Peyer's patch (tissue), 4 donors: ENCODE measurements at places on chromosomes 2 and 18. TPM values are rescaled to one million over a fixed set of nuclear protein-coding genes. Genes with fewer than 3 reads are reported as not detected.

DNA sequence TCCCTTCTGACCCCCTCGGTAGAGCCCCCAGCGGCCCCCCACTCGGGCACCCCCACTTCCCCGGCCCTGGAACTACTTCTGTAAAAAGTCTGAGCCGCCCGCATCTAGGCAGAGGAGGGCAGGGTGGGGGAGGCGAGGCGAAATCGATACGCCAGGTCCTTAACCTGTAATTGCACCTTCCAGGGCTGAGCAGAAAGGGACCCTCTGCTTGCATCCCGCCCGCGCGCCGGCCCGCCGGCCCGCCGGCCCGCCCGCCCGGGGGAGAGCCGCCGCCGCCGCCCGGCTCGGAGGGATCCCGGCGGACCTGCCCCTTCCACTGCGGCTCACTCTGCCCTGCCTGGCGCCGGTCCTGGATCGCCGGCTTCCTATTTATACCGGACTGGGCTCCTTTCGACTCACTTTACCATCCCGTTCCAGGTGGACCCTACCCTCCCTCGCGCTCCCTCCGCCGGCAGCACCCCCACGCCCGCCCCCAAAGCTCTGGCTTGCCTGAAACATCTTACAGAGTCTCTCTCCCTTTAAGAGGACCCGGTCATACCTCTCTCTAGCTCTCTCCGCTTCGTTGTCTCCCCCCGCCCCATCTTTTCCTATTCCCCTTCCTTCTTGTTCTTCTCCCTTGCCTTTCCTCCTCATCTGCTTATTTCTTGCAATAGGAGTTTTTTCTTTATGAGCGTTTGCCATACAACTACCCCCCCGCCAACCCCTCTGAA, 797 bp downstream of the KLHL14 start:
- peak; percentile 30 for DNase-seq

GRCh38 chr2:134118279-134119116, 135.4 kb upstream of the MGAT5 start:
- DNase-seq, result peak; percentile 94

- peak; percentile 76 for DNase-seq
Observed at GRCh38 chr18:13216711-13217465, 1.7 kb upstream of the LDLRAD4 start.

GRCh38 chr2:210459880-210460279, 16.7 kb downstream of the LANCL1 start:
- DNase-seq, result no peak

GRCh38 chr2:139825726-139826125, 1045.5 kb upstream of the NXPH2 start:
- DNase-seq, result no peak

DNA sequence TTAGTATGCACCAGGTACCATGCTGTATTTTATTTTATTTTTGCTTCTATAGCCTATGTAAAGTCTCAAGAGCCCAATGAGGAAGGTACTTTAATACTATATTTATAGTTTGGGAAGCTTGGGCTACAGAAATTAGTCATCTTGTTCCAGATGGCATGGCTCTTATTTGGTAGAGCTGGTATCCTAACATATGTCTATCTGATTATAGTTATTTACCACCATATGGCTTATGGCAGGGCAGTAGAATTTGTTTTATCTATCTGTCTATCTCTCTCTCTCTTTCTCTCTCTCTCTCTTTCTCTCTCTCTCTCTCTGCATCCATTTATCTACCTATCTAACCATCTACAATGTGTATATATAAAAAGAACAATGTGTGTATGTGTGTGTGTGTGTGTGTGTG, 1293.7 kb upstream of the SLC39A10 start:
- DNase-seq, result no peak

MC2R gene
- total RNA-seq, result not detected

DNA sequence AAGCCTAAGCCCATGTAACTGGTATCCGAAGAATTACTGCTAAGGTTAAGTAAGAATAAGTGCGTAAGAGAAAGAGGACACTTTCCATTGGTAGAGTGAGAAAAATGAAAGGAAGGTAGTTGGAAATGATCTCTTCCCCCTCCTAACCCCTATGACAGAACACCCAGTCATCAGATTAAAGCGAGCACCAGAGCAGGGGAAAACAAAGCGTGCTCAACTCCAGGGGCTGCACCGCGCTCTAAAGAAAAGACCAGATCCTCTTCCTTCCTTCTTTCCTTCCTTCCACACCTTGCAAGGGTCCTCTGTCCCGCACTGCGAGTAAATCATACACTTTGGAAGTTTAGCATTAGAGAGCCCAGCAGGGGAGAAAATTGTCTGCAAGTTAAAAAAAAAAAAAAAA, 971 bp upstream of the CDH7 start:
- no peak for DNase-seq

GRCh38 chr2:2016651-2017311, 272.5 kb upstream of the PXDN start:
- DNase-seq, result no peak

DNA sequence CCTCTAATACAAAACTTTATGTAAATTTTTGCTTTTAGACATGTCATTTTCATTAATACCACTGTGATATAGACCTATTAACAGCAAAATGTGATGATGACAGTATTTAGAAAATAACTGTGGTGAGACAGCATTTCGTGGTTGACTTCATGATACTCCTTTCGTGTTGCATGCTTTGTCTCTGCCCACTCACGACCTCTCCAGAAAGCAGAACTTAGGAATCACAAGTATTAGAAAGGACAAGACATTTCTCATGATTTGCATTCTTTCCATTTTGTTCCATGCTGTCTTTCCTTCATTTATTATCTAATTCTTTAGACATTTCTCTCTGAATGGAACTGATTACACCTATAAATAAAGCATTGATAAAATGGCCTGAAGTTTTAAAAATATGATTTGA, 85.2 kb upstream of the POU3F3 start:
- DNase-seq, result no peak

- DNase-seq, result peak; percentile 62
Observed at GRCh38 chr2:237432484-237433092, 18.6 kb upstream of the COL6A3 start.

- no peak for DNase-seq
Observed at GRCh38 chr18:44828080-44828479, 147.4 kb downstream of the SETBP1 start.

DNA sequence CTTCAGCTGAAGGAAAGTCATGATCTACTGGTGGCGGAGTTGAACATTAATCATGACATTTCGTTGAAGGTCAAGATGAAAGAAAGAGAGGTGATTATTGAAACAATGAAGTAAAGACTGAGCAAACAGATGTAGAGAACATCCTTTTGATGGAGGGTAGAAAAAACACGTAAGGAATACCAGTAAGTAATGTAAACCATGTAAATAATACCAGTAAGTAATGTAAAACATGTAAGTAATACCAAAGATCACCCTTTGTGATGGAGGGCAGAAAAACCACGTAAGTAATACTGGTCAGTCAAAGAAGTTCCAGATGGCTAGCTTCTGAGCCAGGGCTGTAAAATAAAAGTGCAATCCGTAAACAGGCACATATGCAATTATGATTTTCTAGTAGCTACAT, 1387.7 kb downstream of the SUCLG1 start:
- DNase-seq, result no peak

OR6B2 gene
- not detected for total RNA-seq

GRCh38 chr2:221606424-221606823, 34.3 kb upstream of the EPHA4 start:
- no peak for DNase-seq

DNA sequence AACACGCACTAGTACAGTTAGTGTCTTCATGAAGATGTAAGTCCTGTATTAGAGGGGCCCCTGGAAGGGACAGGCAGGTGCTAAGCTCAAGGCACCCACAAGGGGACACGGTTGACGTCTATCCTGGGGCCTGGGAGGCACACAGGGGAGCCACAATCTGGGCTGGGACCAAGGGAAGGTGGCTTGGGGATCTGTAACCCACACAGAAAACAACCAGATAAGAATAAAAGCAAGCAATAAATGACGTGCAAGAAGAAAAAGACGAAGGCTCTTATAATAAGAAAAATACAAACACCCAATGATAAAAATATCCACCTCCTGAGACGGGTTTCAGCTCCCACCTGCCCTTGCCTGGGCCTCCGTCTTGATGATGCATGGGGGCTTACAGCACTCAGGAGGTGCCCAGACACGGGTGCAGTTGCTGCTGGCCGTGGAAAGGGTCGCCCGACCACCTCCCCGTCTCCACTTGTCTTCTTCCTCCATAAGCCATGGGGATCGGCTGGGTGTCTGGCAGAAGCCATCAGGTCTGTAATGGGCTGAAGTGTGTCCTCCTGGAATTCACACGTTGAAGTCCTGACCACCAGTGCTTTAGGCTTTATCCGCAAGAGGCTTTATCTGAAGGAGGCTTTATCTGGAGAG, 73.9 kb downstream of the TWIST2 start:
- DNase-seq, result peak; percentile 23

GRCh38 chr2:78845664-78846185, 179.8 kb upstream of the REG3G start:
- no peak for DNase-seq

DNA sequence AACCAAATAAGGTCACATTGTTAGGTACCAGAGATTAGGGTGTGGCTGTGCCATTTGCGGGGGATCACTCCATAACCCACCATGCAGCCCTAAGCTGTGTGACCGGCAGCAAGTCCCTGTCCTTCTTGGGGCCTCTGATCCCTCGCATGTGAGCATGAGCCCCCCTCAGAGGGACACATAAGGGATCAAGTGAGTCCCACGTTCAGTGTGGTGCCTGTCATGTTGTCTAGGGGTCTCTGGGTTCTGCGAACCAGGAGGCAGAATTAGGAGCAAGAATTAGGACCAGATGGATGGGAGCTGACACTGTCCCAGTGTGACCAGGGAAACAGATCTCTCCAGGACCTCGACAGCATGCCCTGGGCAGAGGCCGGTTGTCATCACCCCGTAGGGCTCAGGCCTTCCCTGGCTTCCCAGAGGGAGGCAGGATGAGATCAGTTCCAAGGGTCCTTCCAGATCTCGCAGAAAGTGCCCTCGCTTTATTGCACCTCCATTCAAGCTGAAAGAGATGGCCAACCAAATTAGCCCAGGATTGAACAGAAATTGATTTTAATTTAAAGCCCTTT, 113.2 kb upstream of the OTOS start:
- DNase-seq, result no peak

DNA sequence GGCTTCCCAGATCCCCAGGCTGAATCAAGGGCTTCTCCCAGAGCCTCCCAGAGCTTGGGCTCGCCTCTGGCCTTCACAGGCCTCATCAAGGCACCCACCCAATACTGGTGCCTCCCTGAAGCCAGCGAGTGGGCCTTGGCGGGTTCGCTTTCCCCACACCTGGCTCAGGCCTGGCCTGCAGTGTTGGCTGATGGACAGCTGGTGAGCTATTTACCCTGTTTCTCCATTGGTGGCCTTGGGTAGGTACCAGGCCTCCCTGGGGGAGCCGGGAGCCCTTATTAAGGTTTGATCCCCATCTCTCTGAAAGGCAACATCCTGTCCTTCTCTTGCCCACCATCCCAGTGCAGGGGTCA, 18.2 kb upstream of the DUSP2 start:
- DNase-seq, result no peak
